ENCODE measurements at places on chromosomes 6 and 20. TPM values are rescaled to one million over a fixed set of nuclear protein-coding genes. Genes with fewer than 3 reads are reported as not detected.

The CST5 gene
- not detected for total RNA-seq

The RBPJL gene
- not detected for total RNA-seq

The C6orf58 gene
- total RNA-seq = 0.15 TPM

The RAD21L1 gene
- total RNA-seq = 0.09 TPM

The PLN gene
- not detected for total RNA-seq

Measured in A549 treated with CORT108297 at 1 μM for 4 hours (cell line).